Activated T-helper 1 cell treated with anti-CD3 and anti-CD28 coated beads, Interleukin-2, amount 50 U/mL, for 16 hours (primary cell): ENCODE measurements at places on chromosomes 2 and 18.

DNA sequence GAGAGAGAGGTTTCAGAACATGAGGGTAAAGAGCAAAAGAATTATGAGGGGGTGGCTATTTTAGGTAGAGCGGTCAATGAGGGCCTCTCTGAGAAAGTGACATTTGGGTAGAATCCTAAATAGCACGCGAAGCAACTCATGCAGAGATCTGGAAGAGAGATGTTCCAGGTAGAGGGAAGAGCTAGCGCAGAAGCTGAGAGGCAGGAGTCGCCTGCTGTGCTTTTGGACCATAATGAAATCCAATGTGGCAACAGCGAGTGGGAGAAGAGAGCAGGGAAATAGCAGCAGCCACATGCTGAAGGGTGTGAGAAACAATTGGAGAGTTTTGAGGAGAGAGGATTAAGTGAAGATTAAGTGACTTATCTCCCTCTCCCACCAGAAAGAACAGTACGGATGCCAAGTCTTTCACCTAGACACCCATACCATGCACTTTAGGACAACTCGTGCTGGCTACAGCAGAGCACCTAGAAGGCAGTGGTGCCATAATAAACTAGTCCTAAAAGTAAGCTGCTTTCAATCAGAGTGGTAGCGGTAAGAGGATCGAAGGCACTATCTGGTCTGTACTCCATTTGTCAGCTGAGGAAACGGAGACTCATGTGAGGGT lies 129.7 kb downstream of the LRP2 start:
- DNase-seq = no peak

DNA sequence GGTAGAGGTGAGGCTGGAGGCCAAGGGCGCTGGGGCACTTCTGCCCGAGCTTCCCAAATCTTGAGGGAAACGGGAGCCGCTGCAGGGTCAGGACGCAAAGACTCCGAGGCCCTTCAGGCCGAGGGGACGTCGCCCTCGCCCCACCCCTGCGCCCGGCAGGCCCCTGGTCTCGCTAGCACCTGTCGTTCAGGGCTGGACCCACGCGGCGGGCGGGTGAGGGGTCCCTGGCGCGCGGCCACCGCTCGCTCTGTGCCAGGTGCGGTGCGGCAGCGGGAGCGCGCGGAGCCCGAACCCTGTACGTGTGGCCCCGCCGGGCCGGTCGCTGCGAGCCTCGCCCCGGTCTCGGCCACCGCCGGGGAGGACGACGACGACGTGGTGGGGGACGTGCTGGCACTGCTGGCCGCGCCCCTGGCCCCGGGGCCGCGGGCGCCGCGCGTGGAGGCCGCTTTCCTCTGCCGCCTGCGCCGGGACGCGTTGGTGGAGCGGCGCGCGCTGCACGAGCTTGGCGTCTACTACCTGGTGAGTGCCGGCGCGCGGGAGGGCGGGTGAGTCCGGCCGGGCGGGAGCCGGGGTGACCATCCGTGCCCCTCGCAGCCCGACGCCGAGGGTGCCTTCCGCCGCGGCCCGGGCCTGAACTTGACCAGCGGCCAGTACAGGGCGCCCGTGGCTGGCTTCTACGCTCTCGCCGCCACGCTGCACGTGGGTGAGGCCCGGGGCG lies 4.9 kb downstream of the ERFE start:
- DNase-seq = no peak

DNA sequence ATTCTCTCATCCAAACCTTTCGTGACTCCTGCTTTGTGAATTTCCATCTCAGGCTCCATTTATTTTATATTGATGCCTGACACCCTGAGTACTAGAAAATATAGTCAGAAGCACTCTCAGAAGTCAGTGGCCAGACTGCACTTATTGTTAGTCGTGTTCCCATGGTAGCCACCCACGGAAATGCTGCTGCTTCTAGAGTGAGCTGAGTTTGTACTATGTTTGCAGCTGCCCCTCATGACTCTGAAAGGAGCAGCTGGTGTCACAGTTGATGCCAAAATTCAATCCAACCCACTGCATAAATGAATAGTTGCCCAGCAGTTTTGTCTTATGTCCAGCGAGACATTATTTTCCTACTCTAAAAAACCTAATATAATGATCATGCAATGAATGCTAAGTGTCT lies 265.2 kb upstream of the SPHKAP start:
- DNase-seq = no peak

- DNase-seq = no peak
Observed at GRCh38 chr2:239370403-239370802, 30.4 kb downstream of the HDAC4 start.

DNA sequence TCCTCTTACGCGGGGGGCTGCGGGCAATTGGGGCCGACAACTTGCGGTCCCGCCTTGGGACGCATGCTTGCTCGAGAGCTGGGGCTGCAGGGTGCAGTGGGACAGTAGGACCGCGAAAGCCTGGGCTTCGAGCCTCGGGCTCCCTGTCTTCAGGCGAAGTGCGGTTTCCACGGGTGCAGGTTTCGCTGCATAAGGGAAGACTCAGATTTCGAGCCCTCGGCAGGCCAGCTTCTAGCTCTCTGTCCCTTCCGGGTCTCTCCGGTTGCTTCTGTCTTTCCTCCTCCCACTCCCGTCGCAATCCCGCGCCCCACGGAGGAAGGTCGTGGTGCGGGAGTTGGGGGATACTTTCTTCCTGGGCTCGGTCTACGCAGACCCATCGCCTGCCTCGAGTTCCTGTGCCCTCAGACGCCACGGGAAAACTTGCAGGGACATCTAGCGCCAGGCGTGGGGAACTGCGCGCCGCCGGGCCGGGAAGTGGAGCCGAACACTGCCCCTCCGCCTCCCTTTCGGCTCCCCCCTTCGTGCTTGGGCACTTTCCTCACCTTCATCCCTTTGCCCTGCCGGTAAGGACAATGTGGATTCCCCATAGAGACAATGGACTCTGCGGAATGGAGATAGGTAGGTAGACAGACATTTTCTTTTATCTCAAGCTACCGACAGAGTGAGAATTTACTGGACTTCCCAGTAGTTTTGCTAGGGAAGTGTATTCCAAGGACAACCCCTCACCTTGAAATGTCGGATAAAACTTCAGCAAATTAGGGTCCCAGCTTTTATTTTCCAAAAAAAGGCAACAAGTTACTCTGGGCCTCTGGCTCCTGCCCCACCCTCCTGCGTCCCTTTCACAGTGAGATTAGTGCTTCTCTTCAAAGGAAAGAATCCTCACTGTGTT lies 4.2 kb upstream of the HOXD13 start:
- DNase-seq = no peak

DNA sequence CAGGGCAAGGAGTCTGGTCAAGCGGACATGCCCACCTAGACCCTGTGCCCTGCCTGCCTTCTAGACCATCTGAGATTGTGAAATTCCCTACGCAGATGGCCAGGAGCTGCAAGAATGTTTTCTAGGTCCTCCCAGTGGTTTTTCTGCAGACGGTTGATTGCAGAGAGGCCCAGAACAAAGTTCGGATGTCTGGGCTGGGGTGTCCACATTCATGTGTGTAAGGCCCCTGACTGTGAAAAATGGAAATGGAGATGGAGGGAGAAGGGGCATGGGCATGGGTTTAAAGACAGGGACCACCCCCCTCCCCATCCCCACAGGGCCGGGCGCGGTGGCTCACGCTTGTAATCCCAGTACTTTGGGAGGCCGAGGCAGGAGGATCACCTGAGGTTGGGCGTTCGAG lies 11.8 kb downstream of the ARHGAP25 start:
- DNase-seq = no peak

- DNase-seq = no peak
Observed at GRCh38 chr18:21393986-21394385, 152.0 kb downstream of the GREB1L start.

DNA sequence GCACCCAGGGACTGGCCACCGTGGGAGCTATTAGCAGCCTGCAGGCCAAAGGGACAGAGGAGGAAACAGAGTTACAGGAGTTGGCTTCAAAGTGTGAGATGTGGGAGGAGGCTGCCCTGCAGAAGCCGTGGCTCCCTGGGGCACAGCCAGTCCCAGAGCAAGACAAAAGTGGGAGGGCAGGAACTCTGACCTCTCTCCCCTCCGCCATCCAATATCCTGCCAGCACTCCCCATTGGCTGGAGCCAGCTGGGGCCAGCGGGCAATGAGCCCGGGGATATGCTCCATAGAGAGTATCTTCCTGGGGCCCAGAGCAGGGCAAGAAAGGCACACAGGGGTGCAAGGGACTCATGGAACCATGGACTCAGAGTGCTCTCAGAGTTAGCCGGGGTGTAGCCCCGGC lies 143.1 kb downstream of the INHBB start:
- no peak for DNase-seq
